SK-N-DZ (cell line): ENCODE measurements at places on chromosomes 7 and 10.
A peak's percentile ranks its signal among the peaks of the same experiment; 100 is the strongest.

DNA sequence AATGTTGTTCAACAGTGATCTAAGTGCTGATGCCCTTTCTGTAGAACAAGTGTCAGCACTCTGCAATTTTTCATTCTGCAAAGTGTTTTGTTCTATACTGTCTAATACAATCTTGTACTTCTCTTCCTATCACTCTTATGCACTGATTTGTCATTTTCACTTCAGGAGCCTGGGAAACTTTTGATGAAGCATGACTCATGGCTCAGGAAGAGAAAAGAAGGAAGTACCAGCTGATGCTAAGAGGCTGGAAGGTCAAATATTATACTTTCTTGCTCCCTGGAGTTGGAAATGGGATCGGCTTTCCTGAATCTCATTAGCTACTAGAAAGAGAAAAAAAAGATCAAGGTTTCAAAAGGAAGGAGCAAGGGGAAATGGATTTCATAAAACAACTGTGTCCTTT lies 45.8 kb downstream of the DGKI start:
- DNase-seq: no peak

GRCh38 chr10:92810934-92811532 lies 37.3 kb upstream of the EXOC6 start:
- DNase-seq: no peak

DNA sequence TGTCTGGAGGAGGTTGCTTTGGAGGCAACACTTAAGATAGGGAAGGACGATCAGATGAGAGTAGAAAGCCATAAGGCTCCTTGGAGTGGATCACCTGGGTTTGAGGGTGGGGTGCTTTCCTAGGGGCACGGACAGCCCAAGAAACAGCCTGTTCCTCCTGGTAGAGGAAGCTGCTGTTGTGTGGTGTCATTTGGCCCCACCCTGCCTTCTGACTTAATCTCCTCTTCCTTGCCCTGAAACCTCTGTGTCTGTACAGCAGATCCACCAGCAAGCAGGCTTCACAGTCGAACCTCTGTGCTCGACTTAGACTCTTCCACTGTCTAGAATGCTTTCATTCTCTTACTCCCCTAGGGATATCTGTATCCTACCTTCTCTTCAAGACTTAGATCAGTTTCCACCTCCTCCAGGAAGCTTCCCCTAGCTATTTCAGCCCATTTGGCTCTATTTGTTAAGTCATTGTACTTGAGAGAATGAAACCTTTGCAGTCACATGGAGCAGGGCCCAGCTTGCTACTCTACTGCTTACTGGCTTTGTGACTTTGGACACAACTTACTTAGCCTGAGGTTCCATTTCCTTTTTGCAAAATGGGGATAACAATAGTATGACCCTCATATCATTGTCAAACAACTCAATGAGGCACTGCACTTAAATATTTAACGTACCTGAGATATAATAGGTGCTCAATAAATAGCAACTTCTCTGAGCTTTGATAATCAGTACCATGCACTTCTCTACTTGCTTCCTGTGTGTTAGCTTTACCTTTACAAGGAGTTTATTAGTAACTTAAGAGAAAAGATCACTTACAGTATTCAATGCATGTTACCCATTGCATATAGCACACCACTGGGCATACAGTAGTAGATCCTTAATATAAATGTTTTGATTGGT lies 5.0 kb downstream of the MXI1 start:
- DNase-seq: no peak

DNA sequence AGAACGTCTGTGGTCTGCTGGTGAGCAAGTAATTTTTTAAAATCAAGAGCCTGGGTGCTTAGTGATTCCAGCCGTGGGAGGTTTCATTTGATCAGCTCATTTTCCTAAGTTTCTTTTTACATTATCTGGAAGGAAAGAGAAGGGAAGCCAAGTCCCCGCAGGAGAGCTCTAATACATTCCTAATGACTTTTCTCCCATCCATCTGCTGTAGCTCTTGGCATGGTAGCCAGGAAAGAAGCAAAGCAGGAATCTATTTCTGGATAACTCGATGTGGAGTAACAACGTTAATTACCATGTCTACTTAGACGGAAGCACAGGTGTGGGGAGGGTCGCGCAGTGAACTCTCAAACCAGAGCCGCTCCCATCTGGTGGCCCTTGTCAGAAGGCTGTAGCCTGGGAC lies 121.9 kb downstream of the PAXIP1 start:
- no peak for DNase-seq

DNA sequence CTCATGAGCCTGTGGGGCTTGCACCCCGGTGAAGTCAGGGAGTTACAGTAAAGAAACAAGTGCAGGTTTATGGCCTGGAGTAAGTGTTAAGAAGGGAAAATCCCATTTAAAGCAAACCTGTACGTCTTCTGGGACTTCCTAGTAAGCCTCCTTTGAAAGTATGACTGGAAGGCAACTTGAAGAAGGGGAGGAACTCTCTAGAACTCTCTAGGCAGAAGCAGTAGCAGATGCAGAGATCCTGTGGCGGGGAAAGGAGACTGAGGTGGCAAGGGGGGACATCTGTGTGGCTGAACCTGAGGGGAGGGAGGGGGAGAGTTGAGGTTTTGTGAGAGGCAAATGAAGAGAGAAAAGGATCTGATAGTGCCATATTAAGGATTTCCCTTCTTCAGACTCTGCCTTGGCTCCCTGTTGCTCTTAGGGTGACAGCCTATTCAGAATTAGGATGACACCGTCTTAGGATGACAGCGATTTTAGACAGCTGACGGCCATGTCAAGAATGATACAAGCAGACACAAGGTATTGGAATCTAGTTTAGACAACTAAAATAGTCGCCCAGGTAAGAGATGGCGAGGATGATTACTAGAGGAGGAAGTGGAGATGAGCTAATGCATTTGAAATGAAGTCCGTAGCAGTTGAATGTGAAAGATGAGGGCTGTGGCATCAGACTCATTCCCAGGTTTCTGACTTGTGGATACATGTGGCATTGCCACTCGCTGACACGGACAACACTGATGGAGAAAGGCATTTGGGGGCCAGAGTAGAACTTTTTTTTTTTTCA lies 29.0 kb downstream of the CUL1 start:
- DNase-seq: no peak

DNA sequence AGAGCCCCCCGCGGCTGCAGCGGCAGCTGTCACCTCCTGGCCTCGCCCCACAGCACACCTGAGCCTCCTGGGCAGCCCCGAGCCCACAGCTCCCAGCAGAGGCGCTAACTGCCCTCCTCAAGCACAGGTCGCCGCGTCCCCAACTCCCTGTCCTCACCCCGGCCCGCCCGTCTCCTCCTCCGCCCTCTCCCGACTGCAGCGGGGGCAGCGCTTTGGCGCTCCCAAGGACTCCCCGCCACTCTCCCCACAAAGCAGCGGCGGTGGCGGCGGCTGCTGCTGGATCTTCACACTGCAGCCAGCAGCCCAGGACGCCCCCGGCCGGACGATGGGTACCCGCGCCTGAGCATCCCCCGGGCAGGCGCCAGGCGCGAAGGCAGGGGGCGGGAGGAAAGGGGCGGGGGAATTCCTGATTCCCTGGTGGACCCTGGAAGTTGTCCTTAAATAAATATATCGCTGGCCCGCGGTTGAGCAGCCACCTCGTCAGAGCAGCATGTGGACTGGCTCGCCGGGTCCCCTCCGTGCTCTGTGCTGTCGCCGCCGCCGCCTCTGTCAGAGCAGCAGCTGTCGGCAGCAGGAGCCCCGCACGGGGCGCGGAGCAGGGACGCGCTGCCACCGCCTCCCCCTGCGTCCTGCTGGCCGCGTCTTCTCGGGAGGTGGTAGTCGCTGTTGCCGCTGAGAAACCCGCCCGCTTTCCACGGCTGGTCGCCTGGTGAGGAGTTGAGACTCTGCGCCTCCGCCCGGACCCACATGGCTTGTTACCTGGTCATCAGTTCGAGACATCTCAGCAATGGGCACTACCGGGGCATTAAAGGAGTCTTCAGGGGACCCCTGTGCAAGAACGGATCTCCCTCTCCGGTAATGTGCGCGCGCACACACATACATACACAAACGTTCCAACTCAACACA lies at the start of gene ZNF804B:
TSS of gene ZNF804B (plus strand) at position 471 of the 906 bp plus-strand sequence. CDS start at position 748, 277 bp downstream.
- peak; percentile 42 for DNase-seq

DNA sequence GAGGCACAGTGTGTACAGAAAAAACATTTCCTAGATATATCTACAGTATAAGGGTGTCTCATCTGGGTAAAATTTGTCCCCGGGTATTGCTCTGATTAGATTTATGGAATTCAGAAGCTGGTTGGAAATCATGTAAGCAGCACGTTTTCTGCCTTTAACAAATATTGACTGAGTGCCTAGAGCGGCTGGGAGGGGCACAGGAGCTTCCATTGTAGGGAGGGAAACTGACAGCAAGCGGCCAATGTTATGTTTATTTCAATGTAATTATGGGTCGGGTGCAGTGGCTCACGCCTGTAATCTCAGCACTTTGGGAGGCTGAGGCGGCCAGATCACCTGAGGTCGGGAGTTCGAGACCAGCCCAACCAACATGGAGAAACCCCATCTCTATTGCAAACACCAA lies 4.4 kb upstream of the RFC2 start:
- DNase-seq: no peak
